ENCODE measurements at places on chromosomes 6 and 20.

DNA sequence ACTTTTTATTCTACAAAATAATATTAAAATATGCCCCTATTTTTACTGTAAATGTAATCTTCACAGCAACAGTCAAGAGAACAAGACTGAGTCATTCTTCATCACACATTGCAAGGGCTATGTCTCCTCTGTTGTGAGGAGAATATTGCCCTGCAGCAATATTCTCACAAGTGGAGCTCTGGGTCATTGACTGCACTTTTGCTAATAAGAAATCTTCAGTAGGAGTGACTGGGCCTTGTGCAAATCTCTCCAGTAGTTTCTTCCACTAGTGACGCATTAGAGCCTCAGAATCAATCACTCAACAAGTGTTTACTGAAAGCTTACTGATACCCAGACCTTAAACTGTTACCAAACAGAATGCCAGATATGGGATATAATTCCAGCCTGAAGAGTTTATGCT is 49.1 kb downstream of the LAMA2 start:
- no peak for DNase-seq

GRCh38 chr6:131048933-131049515 is 14.0 kb downstream of the EPB41L2 start:
- no peak for DNase-seq

GRCh38 chr6:144144996-144145395 is 5.3 kb upstream of the STX11 start:
- DNase-seq: no peak

GRCh38 chr20:1646975-1647431 is 10.6 kb downstream of the SIRPG start:
- DNase-seq: no peak

DNA sequence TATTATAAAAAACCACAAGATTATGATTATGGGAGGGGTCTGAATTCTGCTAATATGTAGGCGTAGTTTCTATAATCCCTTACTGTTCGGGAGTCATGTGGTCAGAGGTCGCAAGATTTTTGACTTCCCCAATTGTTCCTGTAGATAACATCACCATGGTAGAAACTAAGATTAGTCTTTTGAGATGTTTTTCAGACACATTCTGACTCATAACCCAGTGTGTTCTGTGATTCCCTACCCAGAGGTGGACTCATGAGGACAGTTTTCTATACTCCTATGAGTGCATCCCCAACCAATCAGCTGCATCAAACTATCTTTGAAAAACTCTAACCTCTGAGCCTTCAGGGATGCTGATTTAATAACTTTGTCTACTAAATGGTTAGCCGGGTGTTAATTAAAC is 175.5 kb downstream of the RFPL4B start:
- no peak for DNase-seq

GRCh38 chr6:151847064-151847463 is 39.6 kb downstream of the ESR1 start:
- DNase-seq: no peak

DNA sequence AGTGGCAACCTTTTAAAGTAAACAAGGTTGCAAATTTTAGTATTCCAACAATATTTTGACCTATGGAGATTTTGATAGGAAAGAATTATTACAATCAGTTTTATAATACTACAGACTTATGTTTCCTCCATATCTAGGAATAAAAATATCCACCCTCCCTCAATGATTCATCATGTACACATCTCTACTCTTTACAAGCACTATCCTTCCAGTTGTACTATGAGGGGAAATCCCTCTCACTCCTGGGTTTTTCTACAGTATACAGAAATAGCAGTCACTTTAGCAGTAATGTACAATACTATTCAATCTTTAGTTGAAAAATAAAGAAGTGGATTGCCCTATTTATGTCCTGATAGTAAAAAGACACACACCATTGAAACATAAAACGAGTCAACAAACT is 46.3 kb upstream of the SCML4 start:
- DNase-seq: no peak

DNA sequence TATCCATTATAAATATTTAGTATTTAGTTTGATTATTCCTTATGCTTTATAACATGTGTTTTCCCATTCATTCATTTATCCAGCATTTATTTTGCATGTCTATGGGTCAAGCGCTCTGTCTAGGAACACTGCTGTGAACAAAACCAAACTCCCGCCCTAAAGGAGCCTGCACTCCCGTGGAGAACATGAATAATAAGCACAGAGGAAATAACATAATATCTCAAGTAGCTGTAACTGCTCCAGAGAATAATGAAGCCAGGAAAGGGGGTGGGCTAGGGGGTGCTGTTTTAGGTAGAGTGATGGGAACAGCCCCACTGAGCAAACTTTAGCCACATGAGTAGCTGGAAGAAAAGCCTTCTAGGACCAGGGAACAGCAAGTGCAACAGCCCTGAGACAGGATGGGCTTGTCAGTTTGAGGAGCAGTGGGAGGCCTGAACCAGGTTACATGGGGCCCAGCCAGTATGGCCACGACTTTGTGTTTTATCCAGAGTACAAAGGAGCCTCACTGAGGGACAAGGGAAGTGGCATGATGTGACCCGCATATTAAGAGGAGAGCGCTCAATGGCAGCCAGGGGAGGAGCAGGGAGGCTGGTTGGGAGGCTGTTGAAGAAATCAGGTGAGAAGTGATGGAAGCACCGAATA is 24.4 kb upstream of the PRND start:
- DNase-seq: no peak

DNA sequence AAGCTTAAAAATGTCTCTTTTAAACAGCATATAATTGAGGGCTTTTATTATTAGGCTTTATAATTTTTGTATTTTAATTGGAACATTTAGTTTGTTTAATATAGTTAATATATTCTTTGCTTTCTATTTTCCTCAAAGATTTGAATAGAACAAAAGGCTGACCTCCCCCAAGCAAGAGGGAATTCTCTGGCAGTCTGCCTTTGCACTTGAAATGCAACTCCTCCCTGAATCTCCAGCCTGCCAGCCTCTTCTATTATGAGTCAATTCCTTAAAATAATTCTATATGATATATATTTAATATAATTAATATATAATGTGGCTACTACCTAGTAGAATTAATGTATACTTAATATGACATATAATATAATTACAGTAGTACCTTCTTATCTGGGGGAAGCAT is 69.2 kb downstream of the PTPRA start:
- no peak for DNase-seq

GRCh38 chr6:29663300-29664042 is 6.6 kb downstream of the MOG start:
- DNase-seq: no peak

- no peak for DNase-seq
These were observed 197.0 kb downstream of the CLIC5 start for GRCh38 chr6:45818655-45819054.

DNA sequence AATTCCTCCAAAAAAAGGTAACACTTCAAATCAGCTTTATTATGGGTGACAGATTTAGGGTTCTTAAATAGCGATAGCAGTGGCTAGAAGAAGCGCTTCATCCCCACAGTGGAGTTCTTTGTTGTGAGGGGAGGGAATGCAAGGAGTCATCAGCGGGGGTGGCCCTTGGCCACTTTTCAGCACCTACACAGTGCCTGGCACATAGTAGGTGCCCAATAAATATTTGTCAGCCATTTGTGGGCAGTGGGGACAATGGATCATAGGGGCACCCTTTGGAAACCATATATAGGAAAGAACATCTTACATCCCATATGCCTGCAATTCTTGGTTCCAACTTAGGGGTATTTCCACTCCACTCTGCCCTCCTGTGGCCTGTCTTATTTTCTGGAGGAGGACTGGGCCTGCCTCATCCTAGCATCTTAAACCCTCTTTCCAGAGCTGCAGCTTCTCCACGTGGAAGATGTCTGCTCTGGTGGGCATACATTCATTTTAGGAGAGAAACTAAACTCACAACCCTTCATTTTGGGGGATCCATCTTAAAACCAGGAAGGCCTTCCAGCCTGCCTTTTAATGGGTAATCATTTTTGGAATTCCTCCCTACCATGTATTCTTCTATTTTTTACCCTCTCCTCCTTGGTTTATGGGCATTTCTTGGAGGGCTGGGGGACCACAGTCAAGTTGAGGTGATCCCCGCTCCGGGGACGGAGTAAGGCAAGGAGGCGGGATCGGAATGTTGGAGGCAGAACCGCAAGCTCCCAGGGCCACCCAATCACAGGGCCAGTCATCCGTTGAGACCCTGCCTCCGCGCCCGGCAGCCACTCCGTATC is 2.6 kb upstream of the GPSM3 start:
- peak; percentile 48 for DNase-seq

GRCh38 chr6:72952808-72953630 is 272.3 kb downstream of the KHDC1L start:
- no peak for DNase-seq

- DNase-seq: no peak
These were observed 140.5 kb downstream of the EYA2 start for GRCh38 chr20:47035026-47035590.

DNA sequence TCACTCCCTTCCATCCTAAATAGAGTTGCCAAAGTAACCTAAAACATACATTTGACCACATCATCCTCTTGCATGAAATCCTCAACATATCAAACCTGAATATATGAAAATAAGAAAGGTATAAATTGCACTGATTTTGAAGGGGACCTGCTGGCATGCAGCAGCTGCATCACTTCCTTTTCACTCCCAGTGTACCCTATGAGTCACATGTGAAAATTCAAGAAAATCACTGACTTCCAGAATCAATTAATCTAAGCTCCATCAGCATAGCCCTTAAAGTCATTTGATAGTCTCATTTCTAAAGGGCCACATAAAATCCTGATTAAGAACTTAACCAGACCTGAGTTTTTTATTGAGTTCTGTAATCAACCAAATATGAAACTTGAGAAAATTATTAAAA is 24.3 kb downstream of the SNX14 start:
- no peak for DNase-seq

DNA sequence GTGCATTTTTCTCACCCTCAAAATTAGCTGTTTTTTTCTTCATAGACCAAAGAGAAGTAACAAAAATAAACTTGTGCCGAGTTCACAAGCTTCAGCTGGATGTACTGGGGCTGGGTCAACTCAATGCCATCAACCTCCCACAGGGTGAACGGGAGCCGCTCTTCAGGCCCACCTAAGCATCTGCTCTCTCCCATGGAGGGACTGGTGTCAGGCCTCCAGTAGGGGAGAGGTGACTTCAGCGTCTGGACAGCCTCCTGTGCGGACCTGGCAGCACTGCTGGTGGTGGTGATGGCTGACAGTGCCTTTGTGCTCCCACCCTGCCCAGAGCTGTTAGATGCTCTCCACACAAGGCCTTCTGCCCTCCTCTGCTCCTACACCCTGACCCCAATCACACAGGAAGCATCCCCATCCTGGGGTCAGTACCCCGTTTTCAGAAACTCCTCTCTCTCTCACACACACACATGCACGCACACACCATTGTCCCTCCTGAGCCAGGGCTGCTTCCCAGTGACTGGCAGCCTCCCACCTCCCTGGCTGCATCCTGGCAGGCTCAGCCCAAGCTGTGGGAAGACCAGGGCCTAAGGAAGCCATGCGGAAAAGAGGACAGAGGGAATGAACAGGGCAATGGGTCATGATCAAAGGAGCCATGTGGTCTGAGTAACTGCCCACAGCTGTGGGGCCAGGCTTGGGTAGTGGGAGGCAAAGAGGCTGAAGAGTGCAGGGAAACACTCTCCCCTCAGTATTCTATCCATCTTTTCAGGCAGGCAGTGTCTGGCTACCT is 17.7 kb downstream of the CST8 start:
- no peak for DNase-seq

DNA sequence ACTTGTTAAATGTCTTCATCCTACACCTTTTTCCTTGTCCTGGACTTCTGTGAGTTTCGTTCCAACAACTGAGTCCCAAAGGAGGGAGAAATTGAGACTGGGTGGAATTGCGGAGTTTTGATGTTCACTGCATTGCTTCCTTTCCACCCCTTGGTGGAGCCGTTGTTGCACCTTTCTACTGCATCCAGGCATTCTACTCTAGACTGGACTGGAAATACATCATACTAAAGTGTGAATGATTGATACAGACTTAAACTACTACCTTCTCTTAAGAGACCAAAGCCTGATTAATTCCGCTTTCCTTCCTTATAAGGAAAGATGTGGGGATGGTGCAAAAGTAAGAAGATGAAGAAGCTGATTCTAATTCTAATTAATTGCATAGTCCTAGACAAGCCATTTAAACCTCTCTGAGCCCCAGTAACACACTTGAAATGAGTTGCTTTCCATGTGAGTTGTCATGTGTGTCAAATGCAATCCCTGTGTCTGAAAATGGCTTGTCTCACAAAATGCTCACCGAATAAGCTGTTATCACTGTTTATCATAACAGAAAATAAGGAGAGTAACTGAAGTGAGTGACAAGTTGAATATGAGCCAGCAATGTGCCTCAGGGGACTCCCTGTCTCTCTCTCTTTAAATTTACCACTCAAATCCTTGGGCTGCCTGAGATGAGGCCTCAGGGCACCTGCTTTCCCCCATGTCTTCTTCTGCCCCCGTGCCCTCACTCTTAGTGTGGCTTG is 338.3 kb upstream of the CHD6 start:
- DNase-seq: no peak

GRCh38 chr6:137791281-137792159 is 75.5 kb upstream of the TNFAIP3 start:
- no peak for DNase-seq

GRCh38 chr6:38750968-38751615 is 36.0 kb downstream of the DNAH8 start:
- no peak for DNase-seq

DNA sequence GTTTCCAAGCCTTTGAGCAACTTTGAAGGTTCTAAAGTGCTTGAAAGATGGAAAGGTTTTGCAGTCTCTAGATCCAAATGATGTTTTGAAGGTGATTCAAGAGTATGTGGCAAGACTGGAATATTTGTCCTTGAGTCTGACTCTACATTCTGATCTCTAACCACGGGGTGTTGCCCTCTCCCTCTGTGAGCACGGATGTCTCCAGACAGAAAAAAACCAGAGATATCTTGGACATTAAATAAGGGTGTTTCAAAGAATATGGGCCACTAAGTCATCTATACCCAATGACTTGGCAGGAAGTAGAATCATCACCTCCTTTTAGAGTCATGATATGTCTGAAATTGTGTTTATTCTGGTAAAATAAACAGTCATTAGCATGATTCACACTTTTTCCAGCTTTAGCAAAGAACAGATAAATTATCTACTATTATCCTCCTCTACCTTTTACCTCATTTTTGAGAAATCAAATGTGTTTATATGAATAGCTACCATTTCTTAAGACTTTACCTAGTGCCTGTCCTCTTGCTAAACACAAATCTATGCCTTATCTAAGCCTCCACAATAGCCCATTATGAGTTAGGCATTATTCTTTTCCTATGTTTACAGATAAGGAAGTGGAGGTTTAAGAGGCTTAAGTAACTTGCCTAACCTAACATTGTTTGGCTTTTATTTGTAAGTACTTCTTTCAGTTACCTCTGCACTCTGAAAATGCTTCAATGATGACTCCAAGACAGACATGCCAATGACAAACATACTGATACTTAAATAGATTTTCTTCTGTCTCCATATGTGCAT is 384.4 kb downstream of the BMP2 start:
- DNase-seq: no peak
